ENCODE measurements at places on chromosomes 3 and 15. TPM values are rescaled to one million over a fixed set of nuclear protein-coding genes. Genes with fewer than 3 reads are reported as not detected.

DNA sequence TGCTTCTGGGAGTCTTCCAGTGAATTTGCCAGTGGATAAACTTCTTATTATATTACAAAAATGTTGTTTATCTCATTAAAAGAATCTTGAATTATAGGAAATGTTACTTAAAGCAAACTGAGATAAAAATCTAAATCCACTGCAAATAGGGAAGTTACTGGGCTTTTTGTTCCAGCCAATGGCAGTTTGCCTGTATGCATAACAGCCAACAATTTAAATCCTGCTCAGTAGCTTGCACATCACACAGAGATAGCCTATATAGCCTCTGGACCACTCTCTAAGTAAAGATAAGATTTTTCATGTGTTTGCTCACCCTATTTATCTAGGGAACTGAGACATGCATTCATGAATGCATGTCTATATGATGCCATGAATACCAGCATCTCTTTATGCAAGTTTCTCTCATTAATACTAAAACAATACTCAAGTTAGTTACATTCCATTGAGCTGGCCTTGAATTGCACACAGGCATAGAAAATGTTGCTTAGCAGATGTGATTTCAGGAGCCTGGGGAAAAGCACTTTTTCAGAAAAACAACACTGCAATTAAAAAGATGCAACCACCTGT, 92.1 kb upstream of the GPR149 start:
- no peak overlapping the region for H3K27ac ChIP-seq
- H3K36me3 ChIP-seq, result no peaks in the 10 kb centered on the region
- no peaks in the 10 kb centered on the region for H3K27me3 ChIP-seq
- no peaks in the 10 kb centered on the region for H3K4me1 ChIP-seq

- no peak for DNase-seq
- H3K4me3 ChIP-seq, result no peak overlapping the region
- no peaks in the 10 kb centered on the region for H3K4me1 ChIP-seq
Measured at GRCh38 chr3:125022206-125022605, 33.6 kb downstream of the HEG1 start.

DNA sequence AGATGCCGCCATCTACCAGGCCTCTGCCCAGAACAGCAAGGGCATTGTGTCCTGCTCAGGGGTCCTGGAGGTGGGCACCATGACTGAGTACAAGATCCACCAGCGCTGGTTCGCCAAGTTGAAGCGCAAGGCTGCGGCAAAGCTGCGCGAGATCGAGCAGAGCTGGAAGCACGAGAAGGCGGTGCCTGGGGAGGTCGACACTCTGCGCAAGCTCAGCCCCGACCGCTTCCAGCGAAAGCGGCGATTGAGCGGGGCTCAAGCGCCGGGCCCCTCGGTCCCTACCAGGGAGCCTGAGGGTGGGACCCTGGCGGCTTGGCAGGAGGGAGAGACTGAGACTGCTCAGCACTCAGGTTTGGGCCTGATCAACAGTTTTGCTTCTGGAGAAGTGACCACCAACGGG, 22.6 kb downstream of the ALPK3 start:
- H3K4me1 ChIP-seq, result peaks cover 36% of the 10 kb centered on the region
- peaks cover 13% of the 10 kb centered on the region for H3K36me3 ChIP-seq
- DNase-seq, result no peak

DNA sequence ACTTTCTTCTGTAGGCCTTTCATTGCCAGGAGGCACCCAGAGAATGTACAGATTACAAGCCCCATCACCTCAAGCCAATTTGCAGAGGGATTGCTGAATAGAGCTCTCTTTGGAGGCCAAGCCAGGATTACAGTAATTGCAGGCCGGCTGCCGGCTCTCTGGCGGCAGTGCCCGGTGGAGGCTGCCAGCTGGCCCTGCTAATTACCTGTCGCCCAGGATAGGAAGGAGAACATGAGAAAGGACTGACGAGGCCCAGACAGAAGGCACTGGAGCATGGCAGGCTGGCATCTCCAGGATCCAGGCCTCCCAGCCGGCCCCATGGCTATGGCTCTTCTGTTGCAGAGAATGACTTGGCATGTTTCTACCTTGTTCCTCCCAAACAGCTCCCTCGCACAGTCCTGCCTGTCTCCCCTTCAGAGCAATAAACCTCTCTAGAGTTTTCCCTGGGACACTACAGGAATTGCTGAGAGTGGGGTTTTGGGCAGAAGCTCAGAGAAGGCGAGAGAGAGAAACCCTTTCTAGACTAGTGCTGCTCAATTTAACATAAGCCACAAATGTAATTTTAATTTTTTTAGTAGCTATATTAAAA, 273.6 kb upstream of the PROK2 start:
- peak overlapping the region; percentile 41 for H3K27ac ChIP-seq
- H3K27me3 ChIP-seq, result no peaks in the 10 kb centered on the region
- DNase-seq, result peak; percentile 70

- H3K4me1 ChIP-seq, result peaks cover 8% of the 10 kb centered on the region
- H3K27me3 ChIP-seq, result no peaks in the 10 kb centered on the region
- H3K27ac ChIP-seq, result no peak overlapping the region
- H3K36me3 ChIP-seq, result no peaks in the 10 kb centered on the region
- no peak for DNase-seq
- H3K4me3 ChIP-seq, result no peak overlapping the region
Measured at GRCh38 chr3:117793622-117794265, 1084.2 kb downstream of the TUSC7 start.

GRCh38 chr15:57227899-57228298, 148.4 kb upstream of the CGNL1 start:
- H3K27ac ChIP-seq, result no peak overlapping the region
- H3K36me3 ChIP-seq, result no peaks in the 10 kb centered on the region
- no peak overlapping the region for H3K4me3 ChIP-seq
- no peak for DNase-seq

Gene THOC7
- 129 TPM for total RNA-seq

Gene DUSP7
- total RNA-seq, result 6.8 TPM

Gene SLC28A2
- total RNA-seq, result not detected

Gene PAQR5
- total RNA-seq, result 0.36 TPM
